ENCODE measurements at places on chromosomes 16 and 17.

GRCh38 chr17:48609759-48610281 is 997 bp downstream of the HOXB7 start:
- no peak for DNase-seq

DNA sequence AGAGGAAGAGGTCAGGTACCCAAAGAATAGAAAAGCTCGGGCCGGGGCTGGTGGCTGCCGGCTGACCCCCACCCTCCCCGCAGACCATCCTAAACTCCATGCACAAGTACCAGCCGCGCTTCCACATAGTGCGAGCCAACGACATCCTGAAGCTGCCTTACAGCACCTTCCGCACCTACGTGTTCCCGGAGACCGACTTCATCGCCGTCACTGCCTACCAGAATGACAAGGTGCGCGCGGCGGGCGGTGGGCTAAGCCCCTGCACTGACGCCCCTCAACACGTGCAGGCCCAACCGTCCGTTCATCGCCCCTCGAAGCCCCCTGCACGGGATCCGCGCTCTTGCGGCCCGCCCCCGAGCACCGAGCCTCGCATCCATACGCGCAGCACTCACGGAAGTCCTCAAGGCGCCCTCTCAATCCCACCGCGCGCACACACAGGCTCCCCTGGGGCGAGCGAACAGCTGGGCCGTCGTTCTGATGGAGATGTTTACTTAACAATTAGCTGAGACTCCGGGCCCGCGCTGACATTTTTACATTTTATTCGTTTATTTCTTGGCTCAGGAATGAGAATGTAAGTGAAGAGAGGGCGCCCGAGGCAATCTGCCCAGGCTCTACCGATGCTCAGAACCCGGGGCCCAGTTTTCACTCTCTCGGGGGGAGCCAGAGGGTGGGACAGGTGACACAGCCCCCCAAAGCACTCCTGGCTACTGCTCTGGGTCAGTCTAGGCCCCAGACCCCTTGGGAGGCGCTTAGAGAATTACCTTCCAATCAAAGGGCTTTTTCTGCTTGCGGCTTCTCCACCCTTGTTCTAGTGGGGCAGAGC is 3.5 kb downstream of the TBX2 start:
- no peak for DNase-seq

DNA sequence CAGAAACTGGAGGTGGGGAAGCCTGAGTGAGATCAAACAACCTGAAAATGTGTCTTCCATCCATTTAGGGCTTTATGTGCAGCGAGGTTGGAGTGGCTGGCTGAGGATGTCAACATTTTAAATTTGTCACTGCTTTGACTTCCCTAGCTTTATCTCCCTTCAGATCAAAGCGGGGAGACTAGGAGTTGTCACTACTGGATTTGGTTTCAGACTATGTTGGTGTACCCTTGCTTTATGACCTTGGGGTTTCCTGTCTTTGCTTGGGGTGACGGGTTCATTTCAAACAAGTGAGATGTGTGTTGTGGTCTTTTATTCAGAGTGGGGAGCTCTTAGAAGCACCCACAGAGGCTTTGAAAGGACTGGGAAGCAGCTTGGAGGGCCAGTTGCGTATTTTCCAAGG is 25.6 kb downstream of the MSI2 start:
- no peak for DNase-seq

DNA sequence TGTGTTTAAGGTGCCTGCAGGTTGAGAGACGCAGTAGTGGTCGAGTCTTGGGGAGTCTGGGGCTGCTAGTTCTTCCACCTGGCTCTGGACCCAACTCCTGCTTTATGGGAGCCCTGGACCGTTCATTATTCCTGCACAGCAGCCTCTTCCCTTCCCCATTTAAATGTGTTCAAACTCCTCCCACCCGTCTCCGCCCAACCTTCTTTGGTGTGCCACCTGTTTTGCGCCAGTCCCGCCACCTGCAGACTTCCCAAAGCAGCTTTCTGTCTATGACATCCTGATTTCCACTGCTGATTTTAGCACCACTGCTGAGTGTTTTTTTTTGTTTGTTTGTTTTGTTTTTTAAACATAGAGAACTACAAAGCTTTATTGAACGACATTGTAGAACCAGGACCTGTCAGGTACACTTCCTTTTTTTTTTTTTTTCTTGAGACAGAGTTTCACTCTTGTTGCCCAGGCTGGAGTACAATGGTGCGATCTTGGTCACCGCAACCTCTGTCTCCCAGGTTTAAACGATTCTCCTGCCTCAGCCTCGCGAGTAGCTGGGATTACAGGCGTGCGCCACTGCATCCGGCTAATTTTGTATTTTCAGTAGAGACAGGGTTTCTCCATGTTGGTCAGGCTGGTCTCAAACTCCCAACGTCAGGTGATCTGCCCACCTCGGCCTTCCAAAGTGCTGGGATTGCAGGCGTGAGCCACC is 12.8 kb downstream of the ADORA2B start:
- DNase-seq = no peak

GRCh38 chr17:37774504-37774903 is 29.6 kb upstream of the HNF1B start:
- DNase-seq = no peak

- DNase-seq = peak; percentile 58
These were observed 91.3 kb downstream of the SOCS1 start for GRCh38 chr16:11164482-11165270.

All from C1 segment of cervical spinal cord (tissue), 14 donors.